ENCODE measurements at places on chromosomes 11 and 22.

DNA sequence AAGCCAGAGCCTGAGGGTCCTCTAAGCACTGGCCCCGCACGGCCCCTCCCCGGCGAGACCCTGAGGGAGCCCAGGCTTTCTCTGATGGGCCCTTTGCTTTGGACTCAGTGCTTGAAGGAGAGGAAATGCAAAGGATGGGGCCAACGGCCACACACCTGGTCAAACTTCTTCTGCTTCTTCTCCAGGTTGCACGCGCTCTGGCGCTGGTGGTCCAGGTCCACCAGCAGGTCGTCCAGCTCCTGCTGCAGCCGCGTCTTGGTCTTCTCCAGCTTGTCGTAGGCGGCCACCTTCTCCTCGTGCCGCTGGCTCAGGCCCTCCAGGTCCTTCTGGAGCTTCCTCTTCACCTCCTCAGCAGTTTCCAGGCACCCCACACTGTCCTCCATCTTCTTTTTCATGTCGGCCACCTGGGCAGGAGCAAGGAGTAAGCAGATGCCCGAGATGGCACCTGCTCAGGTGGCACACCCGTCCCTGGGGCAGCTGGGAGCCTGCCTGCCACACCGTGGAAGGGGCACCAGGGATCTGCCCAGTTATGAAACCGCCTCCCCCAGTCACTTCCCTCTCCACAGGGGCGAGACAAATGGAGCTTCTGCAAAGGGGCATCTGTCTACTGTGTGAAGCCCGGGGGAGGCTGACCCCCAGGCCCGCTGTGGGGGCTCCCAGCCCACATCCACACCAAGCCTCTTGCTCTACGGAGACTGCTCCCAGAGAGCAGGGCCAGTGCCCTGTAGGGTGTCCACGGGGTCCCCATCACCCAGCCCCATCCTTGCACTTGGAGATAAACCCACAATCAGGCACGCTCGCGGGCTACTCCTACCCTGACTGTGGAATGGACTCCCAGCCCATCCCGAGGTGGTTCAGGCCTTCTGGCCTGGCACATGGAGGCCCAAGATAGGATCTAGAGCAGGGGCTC lies 39.2 kb downstream of the APOL1 start:
- no peak for DNase-seq

- DNase-seq: no peak
Observed at GRCh38 chr22:25373961-25374360, 154.5 kb downstream of the CRYBB2 start.

DNA sequence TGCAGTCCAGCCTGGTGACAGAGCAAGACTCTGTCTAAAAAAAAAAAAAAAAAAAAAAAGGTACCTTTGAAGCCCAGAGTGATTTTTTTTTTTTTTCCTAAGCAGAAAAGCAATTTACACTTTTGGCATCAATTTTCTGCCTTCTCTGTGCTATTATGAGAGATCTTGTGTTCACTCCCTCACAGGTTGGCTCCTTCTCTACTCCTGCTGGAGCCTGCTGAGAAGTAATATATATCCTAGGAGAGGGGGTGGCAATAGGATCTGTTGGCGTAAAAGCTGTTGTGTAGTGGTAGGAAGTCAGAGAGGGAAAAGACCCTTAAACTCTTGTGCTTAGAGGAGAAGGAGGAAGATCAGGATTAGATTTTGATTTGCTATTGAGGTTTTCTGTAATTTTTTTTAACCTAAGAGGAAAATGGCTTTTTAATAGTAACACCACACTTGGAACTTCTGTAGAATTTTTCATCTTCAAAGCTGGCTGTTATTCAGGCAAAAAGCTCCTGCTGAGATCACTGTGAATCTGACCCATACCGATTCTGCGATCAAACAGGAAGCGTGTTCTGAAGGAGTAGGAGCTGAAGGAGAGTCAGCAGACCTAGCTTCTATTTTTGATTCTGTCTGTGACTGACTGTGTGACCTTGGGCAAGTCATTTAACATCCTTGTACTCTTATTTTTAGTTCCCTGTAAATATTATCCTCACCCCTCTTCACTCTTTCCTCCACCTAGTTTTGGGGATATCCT lies 77.7 kb downstream of the TRIM44 start:
- DNase-seq: peak; percentile 30

GRCh38 chr11:35487532-35488078 lies 37.8 kb downstream of the PAMR1 start:
- peak; percentile 22 for DNase-seq

GRCh38 chr22:20022978-20023613 lies 2.2 kb downstream of the TANGO2 start:
- DNase-seq: no peak

GRCh38 chr22:39942439-39943230 lies 17.6 kb upstream of the TMA7B start:
- peak; percentile 34 for DNase-seq

DNA sequence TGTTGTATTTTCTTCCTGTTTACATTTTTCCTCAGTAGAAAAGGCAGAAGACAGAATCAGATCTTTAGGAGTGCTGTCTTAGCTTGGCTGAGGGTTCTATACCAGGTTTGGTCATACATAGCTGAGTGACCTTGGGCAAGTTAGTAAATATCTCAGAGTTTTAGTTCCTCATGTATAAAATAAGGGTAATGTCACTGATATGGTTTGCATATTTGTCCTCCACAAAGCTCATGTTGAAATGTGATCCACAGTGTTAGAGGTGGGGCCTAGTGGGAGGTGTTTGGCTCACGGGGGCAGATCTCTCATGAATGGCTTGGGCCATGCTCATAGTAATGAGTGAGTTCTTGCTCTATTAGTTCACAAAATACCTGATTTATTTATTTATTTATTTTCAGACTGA lies 7.5 kb upstream of the HTR3A start:
- DNase-seq: no peak

GRCh38 chr11:70486026-70486415 lies 87.7 kb downstream of the CTTN start:
- no peak for DNase-seq

GRCh38 chr22:47275605-47276449 lies 513.4 kb downstream of the TBC1D22A start:
- DNase-seq: no peak

GRCh38 chr11:46877580-46877979 lies 31.5 kb upstream of the CKAP5 start:
- DNase-seq: no peak

GRCh38 chr11:47869544-47870393 lies 21.6 kb upstream of the NUP160 start:
- peak; percentile 42 for DNase-seq

DNA sequence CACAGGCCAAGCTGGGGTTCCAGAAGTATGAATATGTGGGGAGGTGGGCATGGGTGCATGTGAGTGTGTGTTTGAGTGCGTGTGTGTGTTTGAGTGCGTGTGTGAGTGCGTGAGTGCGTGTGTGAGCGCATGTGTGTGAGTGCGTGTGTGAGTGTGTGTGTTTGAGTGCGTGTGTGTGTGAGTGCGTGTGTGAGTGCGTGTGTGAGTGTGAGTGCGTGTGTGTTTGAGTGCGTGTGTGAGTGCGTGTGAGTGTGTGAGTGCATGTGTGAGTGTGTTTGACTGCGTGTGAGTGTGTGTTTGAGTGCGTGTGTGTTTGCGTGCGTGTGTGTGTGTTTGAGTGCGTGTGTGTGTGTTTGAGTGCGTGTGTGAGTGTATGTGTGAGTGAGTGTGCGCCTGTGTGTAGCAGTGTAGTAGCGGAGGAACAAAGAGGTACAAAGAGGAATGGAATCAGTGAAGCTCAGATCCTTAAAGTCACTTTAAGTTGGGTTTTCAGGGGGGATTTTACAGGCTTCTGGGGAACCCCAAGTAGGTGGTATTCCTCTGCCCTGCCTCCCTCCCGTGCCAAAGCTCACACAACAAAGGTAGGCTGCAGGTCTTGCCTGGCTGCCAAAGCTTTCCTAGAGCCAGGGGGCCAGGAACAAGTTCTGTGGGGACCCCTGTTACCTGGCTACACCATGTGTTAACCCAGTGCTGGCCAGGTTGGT lies 137.1 kb downstream of the KIRREL3 start:
- DNase-seq: no peak

- no peak for DNase-seq
Observed at GRCh38 chr11:36441610-36442208, 68.4 kb downstream of the TRAF6 start.

GRCh38 chr11:73661035-73661628 lies 14.8 kb downstream of the PLEKHB1 start:
- peak; percentile 92 for DNase-seq

GRCh38 chr11:73348838-73349237 lies 27.4 kb upstream of the RELT start:
- no peak for DNase-seq

DNA sequence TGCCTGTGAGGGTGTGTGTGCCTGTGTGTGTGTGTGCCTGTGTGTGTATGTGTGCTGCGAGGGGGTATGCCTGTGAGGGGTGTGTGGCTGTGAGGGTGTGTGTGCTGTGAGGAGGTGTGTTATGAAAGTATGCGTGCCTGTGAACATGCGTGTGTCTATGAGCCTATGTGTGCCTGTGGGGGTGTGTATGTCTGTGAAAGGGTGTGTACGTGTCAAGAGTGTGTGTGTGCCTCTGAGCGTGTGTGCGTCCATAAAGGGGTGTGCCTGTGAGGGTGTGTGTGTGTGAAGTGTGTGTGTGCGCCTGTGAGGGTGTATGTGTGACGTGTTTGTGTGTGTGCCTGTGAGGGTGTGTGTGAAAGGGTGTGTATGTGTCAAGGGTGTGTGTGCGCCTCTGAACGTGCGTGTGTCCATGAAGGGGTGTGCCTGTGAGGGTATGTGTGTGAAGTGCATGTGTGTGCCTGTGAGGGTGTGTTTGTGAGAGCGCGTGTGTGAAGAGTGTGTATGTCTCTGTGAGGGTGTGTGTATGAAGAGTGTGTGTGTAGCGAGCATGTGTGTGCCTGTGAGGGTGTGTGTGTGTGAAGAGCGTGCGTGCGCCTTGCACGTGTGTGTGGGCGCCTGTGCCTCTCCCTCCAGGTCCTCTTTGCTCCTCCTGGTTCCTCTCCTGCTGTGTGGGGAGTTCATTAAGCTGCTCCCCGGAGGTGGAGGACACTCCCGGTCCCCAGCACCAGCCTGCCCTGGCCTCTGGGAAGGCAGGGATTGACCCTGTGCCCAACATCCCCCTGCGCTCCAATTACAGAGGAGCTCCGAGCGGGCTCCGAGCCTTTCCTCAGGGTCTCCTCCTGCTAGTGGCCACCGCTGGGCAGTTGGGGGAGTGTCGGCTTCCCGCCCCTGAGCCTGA lies 53.3 kb downstream of the CACNA1I start:
- DNase-seq: no peak

DNA sequence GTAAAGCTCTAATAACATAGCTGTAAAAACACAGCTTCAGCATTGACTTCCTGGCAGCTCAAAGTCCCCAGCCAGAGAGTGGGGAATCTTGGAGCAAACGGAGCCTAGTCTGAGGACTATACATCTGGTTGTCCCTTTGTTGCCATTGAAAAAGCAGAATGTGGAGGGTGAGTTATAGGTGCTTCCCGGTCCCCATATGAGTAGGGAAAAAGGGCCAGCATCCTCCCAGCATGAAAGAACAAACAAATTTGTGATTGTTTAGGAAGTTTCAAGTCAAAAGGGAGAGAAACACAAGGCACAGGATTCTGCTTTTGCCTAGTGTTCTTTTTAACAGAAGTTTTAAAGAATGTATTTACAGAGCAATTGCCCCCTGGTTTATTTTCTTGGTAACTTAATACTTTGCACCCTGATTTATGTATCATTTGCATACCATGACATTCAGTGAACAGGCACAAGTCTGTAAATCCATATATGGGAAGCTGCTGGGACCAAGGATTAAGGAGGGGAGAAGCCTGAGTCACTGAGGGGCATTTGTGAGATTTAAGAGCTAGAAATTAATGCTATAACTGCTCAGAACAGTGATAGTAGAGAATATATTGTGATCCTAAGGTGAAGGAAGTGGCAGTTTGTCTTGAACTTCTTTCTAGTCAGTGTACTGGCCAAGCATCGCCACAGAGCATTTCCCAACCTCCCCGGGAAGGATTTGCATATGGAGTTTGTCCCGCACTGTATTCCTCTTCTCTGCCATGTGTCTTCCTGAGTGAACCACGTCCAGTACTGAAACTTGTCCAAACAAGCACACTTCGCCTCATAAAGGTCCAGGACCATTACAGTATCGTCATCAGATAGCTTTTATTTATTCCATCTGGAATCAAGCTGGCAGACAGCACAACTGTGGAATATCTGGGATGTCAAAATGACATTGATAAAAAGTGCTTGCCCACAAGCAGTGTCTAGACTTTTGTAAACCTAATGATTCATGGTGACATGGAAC lies 103.0 kb downstream of the DBX1 start:
- DNase-seq: no peak

Measured in suppressor macrophage treated with lipopolysaccharide for 4 hours (primary cell).